Esophagus (tissue), 2 donors: ENCODE measurements at places on chromosomes 5 and 9. TPM values are rescaled to one million over a fixed set of nuclear protein-coding genes. Genes with fewer than 3 reads are reported as not detected.

The UBE2R2 gene
- 16.5 TPM for polyA plus RNA-seq

The IFNA21 gene
- polyA plus RNA-seq: not detected

The TMEM232 gene
- 0.49 TPM for polyA plus RNA-seq

The TUSC1 gene
- 9.5 TPM for polyA plus RNA-seq

The TAF11L12 gene
- polyA plus RNA-seq: not detected

The ARL14EPL gene
- polyA plus RNA-seq: not detected

The C5orf46 gene
- not detected for polyA plus RNA-seq

The GDF9 gene
- polyA plus RNA-seq: 0.55 TPM

The SMAD5 gene
- 5.0 TPM for polyA plus RNA-seq

The SURF6 gene
- polyA plus RNA-seq: 17.0 TPM

The MOCS2 gene
- 55.2 TPM for polyA plus RNA-seq

The ABCA2 gene
- polyA plus RNA-seq: 7.7 TPM

The GCNT1 gene
- 0.79 TPM for polyA plus RNA-seq

The PAPPA gene
- 0.98 TPM for polyA plus RNA-seq

The CARD6 gene
- polyA plus RNA-seq: 6.4 TPM

The TSLP gene
- 3.0 TPM for polyA plus RNA-seq

The GARIN3 gene
- polyA plus RNA-seq: not detected

The FGD3 gene
- 2.3 TPM for polyA plus RNA-seq

The FABP6 gene
- polyA plus RNA-seq: 1.8 TPM

The AMACR gene
- polyA plus RNA-seq: 14.4 TPM

The OXCT1 gene
- polyA plus RNA-seq: 28.6 TPM

The OR5C1 gene
- not detected for polyA plus RNA-seq

The PHF24 gene
- polyA plus RNA-seq: 0.07 TPM

The SLC36A2 gene
- not detected for polyA plus RNA-seq

The SLC46A2 gene
- polyA plus RNA-seq: 1.6 TPM

The TTLL11 gene
- 2.3 TPM for polyA plus RNA-seq

The CCDC112 gene
- polyA plus RNA-seq: 3.2 TPM

The ARID3C gene
- polyA plus RNA-seq: not detected
